ENCODE measurements at places on chromosomes 3 and 15.

GRCh38 chr3:159732172-159733111 lies 256.2 kb upstream of the IL12A start:
- DNase-seq, result no peak

GRCh38 chr3:78112291-78113010 lies 1072.6 kb downstream of the ROBO2 start:
- DNase-seq, result no peak

DNA sequence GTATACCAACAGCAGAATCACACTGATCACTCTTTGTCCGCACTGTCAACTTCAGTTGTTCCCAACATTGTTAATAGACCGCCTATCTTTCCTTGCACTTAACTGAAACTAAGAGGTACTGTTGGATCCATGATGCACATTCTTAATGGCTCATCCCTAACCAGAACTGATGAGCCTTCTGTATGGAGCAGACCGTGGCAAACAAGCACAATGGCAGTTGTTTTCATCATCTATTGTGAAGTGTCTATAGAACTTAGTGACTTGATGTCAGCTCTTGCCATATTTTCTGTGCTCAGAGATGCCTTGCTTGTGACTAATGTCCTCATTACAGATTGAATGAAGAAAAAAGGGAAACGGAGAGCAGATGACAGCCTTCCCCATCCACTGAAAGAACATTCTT lies 347.4 kb downstream of the NLGN1 start:
- DNase-seq, result no peak

DNA sequence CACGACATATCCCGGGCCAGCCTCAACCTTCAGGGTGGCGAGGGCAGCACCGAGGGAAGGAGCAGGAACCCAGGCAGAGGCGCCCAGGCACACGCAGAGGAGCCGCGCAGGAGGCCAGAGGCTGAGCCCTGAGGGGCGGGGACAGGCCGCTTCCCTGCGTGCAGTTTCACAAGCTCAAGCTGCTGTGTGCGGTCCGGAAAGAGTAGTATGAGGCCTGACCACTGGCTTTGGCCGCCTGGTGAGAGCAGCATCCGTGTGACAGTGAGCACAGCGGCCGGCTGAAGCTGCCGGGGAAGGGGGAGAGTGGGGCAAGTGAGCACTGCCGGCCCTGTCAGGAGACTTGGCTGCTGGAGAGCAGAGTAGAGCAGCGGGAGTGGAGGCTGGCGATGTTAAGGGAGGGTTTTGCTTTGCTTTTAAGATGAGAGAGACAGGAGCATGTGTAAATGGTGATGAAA lies 8.7 kb downstream of the ZDHHC19 start:
- DNase-seq, result no peak

DNA sequence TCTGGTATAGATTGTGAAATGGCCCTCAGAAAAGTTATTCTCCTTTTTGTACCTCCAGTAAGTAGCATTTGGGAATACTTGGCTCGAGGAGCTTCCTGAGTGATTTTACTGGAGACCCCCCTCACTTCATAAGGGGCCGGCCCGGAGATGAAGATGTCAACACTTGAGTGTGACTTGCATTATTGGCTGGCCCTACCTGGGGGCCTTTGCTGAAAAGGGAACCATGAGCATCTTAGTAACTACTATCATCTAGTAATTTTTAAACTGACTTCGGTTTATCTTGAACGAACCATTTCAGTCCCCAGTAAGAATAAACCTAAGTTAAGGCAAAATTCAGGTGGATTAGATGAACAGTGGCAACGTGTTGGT lies 1.3 kb downstream of the FAIM start:
- no peak for DNase-seq

- no peak for DNase-seq
These were observed 12.0 kb upstream of the GNB4 start for GRCh38 chr3:179463319-179463718.

GRCh38 chr3:32237670-32238452 lies 619 bp upstream of the CMTM8 start:
- DNase-seq, result no peak

DNA sequence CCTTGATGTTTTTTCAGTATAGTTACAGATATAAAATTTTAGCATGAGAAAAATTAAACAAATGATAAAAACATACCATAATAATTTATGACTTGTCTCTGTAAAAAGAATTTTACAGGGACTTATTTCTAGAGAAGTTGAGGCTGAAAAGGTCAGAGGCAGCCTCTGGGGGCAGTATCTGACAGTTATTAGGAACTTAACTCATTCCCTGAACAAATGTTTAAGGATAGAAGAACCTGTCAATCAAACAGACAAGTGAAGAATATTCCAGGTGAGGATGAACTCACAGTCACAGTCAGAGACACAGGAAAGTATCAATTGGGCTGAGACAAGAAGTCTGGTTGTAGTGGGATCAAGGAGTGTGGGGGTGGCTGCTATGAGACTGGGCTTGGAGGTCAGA lies 7.3 kb downstream of the MYLK start:
- DNase-seq, result no peak

DNA sequence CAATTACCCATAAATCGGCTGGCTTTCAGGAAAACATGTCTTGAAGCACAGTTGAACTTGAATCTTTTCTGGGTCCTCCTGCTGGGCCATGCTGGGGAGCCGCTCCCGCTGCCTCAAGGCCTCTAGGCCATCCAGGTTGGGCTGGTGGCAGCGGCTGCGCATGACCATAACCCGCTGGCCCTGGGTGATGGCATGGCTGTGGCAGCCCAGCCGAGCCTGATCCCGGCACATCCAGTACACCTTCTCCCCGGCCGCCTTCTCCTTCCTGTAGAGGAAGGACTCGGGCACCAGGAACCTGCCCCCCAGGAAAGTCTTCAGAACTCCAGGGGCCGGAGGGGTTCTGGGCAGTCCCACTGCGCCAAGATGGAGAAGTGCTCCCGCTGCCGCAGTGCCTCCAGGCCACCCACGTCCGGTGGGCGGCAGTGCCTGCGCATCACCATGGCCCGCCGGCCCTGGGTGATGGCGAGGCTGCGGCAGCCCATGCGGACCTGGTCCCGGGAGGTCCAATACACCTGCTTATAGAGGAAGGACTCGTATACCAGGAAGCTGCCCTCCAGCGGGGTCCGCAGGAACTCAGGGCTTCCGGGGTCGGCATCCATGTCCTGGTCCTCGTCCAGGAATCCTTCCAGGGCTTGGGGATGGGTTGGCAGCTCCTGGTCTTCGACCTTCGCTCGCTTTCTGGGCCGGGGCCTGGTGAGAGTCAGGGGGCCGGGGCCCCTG lies 84.3 kb upstream of the FXR1 start:
- no peak for DNase-seq

DNA sequence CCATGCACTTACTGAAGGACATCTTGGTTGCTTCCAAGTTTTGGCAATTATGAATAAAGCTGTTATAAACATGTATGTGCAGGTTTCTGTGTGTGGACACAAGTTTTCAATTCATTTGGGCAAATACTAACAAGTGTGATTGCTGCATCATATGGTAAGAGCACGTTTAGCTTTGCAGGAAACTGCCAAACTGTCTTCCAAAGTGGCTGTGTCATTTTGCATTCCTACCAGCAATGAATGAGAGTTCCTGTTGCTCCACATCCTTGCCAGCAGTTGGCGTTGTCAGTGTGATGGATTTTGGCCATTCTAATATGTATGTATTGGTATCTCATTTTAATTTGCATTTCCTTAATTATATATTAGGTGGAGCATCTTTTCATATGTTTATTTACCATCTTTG lies 280.1 kb downstream of the SV2B start:
- no peak for DNase-seq

DNA sequence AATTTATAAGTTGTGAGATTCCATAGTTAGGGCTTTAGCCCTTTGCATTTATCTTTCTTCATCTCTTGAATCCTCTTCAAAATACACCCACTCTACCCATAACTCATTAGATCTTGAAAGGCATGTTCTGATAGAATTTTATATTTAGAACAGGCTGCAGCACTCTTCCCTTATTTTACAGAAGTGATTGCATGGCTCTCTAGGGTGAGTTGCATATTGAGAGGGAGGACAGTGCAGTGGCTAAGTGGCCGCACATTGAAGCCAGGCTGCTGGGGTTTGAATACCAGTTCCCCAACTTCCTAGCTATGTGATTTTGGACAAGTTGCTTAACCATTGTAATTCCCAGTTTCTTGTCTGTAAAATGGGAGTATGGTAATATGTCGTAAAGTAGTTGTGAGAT lies 2.5 kb downstream of the CD86 start:
- DNase-seq, result no peak

GRCh38 chr3:176755552-176755951 lies 441.7 kb downstream of the TBL1XR1 start:
- DNase-seq, result no peak
